ENCODE measurements at places on chromosomes 1 and 21.
A peak's percentile ranks its signal among the peaks of the same experiment; 100 is the strongest.

DNA sequence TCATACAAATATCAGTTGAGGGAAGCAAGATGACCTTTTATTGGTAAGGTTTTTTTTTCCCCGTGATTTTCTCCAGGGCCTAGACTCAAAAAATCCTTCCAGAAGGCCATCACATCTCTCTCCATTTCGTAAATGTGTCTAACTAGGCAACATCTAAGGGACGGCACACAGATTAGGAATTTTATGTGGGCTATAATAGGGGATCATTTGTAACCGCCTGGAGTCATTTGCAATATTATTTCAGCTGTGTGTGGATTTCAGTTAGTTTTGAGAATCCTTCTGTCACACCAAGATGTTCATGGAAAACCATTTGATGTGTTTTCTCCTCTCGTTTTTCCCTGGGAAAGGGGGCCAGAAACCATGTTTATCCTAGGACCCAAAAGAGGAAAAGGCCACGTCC, 63.1 kb downstream of the ATP5PO start:
- DNase-seq, result no peak

- DNase-seq, result no peak
Observed at GRCh38 chr1:51058858-51059257, 43.2 kb upstream of the C1orf185 start.

DNA sequence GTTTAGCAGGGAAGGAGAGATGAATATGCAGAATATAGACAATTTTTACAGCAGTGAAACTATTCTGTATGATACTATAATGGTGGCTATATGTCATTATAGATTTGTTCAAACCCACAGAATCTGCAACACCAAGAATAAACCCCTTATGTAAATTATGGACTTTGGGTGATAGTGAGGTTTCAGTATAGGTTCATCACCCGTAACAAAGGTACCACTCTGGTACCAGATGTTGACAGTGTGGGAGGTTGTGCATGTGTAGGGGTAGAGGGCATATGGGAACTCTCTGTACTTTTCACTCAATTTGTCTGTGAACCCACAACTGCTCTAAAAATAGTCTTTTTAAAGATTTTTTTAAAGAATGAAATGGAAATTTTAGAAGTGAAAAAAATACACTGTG, 29.9 kb upstream of the PRDX6 start:
- no peak for DNase-seq

DNA sequence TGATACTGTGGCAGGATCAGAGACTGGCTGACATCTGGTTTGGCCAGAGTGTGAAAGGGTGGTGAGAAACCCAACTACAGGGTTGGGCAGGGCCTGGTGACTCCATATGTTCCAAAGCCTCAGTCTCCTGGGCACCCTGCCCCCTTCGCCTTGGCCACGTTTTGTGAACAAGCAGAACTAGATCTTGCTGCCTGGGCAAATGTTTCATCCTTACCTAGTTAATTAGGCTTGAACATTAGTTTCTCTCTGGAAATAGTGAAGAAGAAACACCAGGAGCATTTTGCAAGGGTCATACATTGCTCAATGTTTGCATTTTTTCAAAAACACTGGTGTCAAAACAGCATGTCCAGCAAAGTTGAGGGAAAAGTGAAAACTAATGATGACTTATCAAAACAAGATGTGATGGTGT, 60.5 kb downstream of the MAP3K7CL start:
- DNase-seq, result no peak

GRCh38 chr21:42319376-42319775, 4.2 kb upstream of the TFF3 start:
- DNase-seq, result no peak

GRCh38 chr1:76640092-76640491, 227.2 kb upstream of the ST6GALNAC5 start:
- DNase-seq, result no peak

GRCh38 chr1:30596891-30597290, 126.5 kb downstream of the MATN1 start:
- DNase-seq, result no peak

DNA sequence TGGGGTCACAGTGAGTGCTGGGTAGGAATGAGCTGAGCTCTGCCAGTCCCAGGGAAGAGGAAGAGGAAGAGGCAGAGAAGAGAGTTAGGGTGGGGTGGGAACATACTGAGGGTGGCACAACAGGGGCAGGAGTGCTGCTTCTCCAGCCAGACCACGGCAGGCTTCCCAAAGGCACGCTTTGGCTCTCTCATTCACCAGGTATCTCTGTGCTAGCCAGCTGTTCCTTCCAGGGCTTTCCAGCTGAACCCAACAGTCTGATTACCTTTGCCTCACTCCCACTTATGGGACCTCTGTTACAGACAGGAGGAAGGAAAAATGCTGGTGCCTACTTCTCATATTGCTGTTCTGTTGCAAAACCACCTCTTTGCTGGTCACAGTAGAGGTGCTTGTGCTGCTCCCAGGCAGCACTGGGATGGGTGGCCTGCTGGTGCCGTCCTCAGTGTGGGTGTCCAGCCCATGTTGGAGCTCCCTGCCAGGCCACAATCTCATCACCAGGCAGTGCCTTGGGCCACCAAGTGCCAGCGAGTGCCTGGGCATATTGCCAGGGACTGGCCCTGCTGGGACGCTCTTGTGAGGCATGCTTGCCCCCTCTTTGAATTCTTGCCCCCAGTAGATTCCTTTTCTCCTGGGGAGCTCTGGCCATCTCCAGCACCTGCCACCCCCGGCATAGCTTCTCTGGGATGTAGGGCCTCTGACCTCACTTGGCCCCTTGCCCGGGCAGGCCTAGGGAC, 2.1 kb downstream of the ADORA1 start:
- DNase-seq, result no peak

- no peak for DNase-seq
Observed at GRCh38 chr1:154813300-154813816, 56.7 kb downstream of the KCNN3 start.

DNA sequence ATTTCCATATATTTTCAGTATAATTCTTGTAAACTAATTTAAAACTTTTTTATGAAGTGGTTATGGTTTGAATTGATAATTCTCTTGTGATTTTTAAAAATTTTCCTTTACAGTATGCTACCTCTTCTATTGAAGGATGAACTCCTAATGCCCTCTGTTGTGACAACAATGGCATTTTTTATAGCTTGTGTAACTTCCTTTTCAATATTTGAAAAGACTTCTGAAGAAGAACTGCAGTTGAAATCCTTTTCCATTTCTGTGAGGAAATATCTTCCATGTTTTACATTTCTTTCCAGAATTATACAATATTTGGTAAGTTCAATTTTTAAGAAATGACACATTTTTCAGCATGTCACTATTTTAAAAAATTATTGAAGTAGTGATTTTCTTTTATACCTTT, 61.4 kb downstream of the ALG6 start:
- no peak for DNase-seq

DNA sequence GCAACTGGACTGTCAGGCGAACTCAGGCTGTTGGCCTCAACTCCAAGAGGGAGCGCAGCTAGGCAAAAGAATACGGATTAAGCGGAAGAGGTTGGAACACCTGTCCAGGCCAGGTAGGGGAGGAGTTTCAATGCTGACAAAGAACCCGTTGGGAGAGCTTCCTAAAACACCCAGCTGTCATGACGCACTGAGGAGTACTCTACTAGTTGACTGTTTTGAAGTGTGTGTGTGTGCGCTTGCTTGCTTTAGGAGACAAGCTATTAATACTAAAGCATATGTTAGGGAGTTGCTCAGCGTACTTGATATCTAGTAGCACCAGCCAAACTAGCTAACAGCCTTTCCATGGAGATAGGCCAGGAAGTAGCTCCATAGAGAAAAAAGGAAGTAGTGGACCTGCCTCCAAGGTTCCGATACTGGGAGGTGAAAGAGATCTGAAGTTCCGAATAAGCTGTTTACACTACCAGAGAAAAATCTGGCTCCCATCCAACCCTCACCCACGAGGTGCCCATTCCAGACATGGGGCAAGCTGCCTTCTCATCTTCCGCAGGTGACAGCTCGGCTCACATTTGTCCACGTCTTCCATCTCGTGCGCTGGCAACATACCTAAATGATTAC, 974 bp upstream of the FNBP1L start:
- DNase-seq, result no peak

DNA sequence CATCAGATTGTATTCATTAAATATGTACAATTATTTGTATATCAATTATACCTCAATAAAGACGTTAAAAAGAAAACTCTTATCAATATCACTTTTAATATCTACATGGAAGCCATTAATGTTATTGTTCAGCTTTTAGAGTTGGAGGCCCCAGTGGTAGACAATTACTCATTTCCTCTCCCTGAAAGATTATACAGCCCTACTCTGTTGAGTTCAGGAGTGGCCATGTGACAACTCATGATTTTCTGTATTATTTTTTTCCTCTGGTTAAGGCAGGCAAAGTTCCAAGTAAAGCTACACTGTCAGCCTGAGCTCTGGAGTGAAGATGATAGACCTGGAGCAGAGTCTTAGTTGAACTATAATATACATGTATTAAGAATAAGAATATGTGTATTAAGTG, 247.9 kb upstream of the B3GALT2 start:
- no peak for DNase-seq

GRCh38 chr1:197924516-197925123, 7.4 kb downstream of the LHX9 start:
- DNase-seq, result no peak

DNA sequence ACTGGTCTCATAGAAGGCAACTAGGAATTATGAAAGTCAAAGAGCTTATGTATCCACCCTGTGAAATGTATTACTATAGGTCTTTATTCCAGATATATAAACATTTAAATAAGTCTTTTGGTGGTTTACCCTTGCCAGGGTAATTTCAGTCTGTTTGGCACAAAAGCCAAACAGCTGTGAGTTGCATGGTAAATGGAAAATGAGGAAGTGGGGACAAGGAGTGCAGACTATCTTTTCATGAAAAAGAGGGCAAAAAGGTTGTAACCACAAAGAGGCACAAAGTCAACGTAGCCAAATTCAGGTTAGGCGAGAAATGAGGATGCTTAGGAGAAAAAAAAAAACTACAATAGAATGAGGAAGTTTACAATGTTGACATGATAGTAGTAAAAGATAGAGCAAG, 492.3 kb upstream of the PRMT6 start:
- DNase-seq, result no peak

DNA sequence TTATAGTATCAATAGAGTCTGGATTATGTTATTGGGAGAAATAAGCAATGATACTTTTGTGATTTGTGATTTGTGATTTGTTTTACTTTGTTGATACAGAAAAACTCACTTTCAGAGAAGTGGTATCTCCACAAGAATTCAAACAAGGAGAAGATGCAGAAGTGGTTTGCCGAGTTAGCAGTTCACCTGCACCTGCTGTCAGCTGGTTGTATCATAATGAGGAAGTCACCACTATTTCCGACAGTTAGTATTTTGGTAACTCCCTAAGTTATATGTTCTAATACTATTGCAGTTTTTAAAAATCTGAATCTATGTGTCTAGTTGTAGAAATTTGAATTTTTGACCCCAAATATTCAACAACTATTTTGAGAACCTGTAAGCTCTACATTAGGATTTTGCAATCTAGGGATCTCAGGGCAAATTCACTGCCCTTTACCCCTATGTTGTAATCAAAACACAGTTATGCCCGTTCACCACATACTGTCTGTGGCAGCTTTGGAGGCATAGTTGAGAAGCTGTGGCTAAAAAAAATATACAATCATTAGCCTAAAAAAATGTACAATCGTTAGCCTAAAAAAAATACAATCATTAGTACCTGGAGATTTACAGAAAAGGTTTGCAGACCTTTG, 288.1 kb downstream of the NCAM2 start:
- DNase-seq, result no peak

GRCh38 chr1:115729756-115730155, 38.8 kb downstream of the CASQ2 start:
- no peak for DNase-seq

GRCh38 chr1:153763365-153764225, 11.6 kb upstream of the SLC27A3 start:
- no peak for DNase-seq

GRCh38 chr1:39657402-39657801, 14.5 kb downstream of the NT5C1A start:
- DNase-seq, result no peak

DNA sequence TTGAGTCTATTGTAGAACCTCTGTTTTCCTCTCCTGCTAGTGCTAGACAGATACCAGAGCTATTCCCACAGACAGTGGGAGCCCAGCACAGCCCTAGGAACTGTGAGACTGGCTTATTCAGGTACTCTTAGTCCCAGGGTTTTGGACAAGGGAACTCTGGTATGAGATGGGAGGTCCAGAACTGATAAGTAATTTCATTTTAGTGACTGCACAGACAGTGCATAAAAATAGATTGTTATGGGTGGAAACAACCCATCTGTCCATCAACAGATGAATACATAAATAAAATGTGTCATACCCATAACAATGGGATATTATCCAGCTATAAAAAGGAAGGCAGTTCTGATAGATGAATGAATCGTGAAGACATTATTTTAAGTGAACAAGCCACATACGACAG, 9.0 kb downstream of the EPS8L3 start:
- DNase-seq, result no peak

GRCh38 chr1:21267191-21268077, 22.8 kb downstream of the ECE1 start:
- DNase-seq, result no peak

- no peak for DNase-seq
Observed at GRCh38 chr1:70910013-70910412, 137.6 kb downstream of the PTGER3 start.

- DNase-seq, result no peak
Observed at GRCh38 chr1:114298008-114298407, 144.3 kb upstream of the SYT6 start.

GRCh38 chr1:10210841-10211804, 753 bp downstream of the KIF1B start:
- DNase-seq, result peak; percentile 65

DNA sequence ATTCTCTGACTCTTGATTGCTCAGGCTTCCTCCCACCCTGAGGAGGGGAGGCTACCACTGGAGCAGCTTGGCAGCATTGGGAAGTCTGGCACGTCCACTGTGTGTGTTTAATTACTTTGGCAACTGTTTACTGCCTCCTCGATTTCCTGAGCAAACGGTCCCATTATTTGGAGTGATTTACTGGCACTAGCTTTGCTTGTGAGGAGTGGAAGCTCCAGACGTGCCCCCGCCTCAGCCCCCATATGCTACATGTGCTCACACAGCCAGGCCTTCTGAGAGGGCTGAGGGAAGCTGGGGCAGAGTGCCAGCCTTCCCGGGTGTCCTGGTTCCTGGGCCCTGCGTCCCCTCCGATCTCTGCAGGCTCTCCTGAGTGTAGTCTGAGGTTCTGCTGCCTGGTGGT, 306.2 kb downstream of the PTPRU start:
- DNase-seq, result peak; percentile 15

GRCh38 chr21:27209546-27209945, 242.7 kb upstream of the ADAMTS5 start:
- no peak for DNase-seq

GRCh38 chr1:201673093-201673492, 134.2 kb downstream of the NAV1 start:
- no peak for DNase-seq
